Testis (tissue), 5 donors: ENCODE measurements at places on chromosomes 6 and 20.
A peak's percentile ranks its signal among the peaks of the same experiment; 100 is the strongest.

GRCh38 chr20:34922654-34923381 lies 32.8 kb downstream of the GSS start:
- DNase-seq, result no peak
- no peak overlapping the region for H3K4me3 ChIP-seq
- H3K36me3 ChIP-seq, result no peaks in the 10 kb centered on the region
- H3K27me3 ChIP-seq, result no peaks in the 10 kb centered on the region
- H3K27ac ChIP-seq, result no peak overlapping the region

DNA sequence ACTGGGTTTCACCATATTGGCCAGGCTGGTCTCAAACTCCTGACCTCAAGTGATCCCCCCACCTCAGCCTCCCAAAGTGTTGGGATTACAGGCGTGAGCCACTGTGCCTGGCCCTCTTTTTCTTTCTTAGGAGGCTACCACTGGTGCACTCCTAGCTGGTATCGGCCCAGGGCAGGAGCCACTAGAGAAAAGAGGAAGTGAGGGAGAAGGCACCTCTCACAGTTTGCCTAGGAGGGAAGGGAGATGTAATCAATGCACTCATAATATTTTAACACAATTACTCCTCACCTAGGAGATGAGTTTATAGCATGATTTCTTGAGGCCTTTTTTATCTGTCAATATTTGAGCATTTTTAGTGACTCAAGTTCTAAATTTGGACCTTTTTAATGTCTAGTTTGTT lies 189.0 kb upstream of the SOX4 start:
- H3K36me3 ChIP-seq, result no peaks in the 10 kb centered on the region
- no peak overlapping the region for H3K27ac ChIP-seq
- H3K4me3 ChIP-seq, result no peak overlapping the region

DNA sequence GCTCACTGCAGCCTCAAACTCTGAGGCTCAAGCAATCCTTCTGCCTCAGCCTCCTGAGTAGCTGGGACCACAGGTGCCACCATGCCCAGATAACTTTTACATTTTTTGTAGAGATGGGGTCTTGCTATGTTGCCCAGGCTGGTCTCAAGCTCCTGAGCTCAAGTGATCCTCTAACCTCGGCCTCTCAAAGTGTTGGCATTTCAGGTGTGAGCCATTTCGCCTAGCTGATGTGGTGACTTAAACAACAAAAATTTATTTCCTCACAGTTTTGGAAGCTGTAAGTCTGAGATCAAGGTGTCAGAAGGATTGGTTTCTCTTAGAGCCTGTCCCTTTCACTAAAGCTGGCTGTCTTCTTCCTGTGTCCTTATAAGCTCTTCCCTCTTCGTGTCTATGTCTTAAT lies 15.0 kb upstream of the JARID2 start:
- no peak for DNase-seq
- no peak overlapping the region for H3K4me3 ChIP-seq
- no peaks in the 10 kb centered on the region for H3K4me1 ChIP-seq
- no peaks in the 10 kb centered on the region for H3K36me3 ChIP-seq

- peak; percentile 72 for DNase-seq
- peak within 1 kb of the TSS; percentile 82 for H3K27ac ChIP-seq
Observed at GRCh38 chr20:32743237-32744112, at the start of gene COMMD7. Gene COMMD7, minus strand, starts transcription at chr20:32743467. Its CDS starts 76 bp downstream, at chr20:32743391.

DNA sequence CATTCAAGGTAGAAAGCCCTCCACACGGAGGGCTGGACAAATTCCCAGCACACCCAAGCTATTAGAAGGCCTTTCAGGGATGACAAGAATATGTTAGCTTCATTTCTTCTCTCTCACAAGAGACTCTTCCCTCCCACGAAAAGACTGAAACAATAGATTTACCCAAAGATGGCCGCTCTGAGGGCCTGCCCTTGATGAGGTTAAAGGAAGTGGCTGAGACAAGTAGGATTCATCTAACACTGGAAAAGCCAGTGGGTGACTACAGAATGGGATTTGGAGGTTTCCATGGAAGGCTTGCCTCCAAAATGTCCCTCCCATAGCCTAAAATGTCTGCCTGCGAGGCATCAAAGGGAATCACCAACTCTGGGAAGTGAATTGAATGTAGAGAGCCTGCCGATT lies 277.6 kb downstream of the CLIC5 start:
- H3K27me3 ChIP-seq, result no peaks in the 10 kb centered on the region
- no peak overlapping the region for H3K4me3 ChIP-seq
- H3K4me1 ChIP-seq, result no peaks in the 10 kb centered on the region
- H3K27ac ChIP-seq, result no peak overlapping the region
- no peaks in the 10 kb centered on the region for H3K36me3 ChIP-seq

DNA sequence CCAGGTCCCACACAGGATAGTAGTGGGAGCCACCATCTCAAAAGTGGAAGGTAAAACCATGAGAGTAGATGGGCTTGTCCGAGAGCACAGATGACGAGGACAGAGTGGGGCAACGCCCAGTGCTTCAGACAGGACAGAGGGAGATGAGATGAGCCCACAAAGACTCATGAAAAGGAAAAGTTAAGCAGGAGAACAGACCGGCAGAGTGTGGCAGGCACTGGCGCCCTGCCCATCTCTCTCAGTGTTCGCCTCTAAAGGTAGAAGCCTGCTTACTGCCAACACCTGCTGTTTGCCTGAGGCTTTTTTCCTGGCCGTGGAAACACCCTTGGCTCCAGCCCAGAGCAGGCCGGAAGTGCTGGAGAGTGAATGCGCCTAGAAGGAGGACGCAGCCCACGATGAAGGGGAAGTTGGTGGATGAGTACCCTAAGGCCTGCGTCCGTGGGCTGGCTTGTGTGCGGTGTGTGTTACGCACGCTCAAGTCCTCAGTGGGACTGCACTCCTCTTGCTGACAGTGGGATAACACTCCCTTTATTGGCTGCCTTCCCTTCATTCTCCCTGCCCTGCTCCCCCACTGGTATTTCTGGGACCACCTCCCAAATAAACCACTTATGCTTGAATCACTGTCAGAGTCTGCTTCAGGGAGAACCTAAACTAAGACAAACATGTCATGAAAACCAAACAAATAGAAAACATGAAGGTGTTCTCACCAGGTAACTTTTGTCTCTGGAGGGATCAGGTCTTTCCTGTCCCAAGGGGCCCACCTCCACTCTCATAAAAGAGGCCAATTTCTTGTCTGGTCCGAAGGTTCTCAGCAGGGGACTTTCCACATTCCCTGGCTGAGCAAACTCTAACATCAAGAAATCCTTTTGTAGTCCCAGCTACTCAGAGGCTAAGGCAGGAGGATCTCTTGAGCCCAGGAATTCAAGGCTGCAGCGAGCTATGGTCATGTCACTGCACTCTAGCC lies 9.1 kb upstream of the FOXP4 start:
- DNase-seq, result no peak
- H3K4me1 ChIP-seq, result peaks cover 3% of the 10 kb centered on the region
- H3K4me3 ChIP-seq, result no peak overlapping the region
- H3K27me3 ChIP-seq, result no peaks in the 10 kb centered on the region

- no peak overlapping the region for H3K27ac ChIP-seq
- H3K36me3 ChIP-seq, result no peaks in the 10 kb centered on the region
- no peaks in the 10 kb centered on the region for H3K27me3 ChIP-seq
- DNase-seq, result no peak
- no peaks in the 10 kb centered on the region for H3K4me1 ChIP-seq
- no peak overlapping the region for H3K4me3 ChIP-seq
Observed at GRCh38 chr20:33287884-33288283, 4.9 kb downstream of the BPIFB1 start.
